ENCODE measurements at places on chromosomes 6 and 20. TPM values are rescaled to one million over a fixed set of nuclear protein-coding genes. Genes with fewer than 3 reads are reported as not detected.

Gene PLCB4
- total RNA-seq = 6.2 TPM

DNA sequence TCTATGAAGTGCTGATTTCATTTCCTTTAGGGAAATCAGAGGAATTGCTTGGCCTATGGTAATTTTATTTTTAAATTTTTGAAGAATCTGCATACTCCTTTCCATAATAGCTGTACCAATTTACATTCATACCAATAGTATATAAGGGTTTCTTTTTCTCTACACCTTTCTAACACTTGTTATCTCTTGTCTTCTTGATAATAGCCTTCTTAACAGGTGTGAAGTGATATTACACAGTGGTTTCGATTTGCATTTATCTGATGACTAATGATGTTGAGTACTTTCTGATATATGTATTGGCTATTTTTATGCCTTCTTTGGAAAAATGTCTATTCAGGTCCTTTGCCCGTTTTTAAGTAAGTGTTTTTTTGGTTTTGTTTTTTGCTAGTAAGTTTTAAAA lies 40.8 kb downstream of the SMAP1 start:
- H3K27me3 ChIP-seq = no peaks in the 10 kb centered on the region
- no peak overlapping the region for H3K4me3 ChIP-seq
- no peaks in the 10 kb centered on the region for H3K36me3 ChIP-seq
- H3K4me1 ChIP-seq = no peaks in the 10 kb centered on the region

DNA sequence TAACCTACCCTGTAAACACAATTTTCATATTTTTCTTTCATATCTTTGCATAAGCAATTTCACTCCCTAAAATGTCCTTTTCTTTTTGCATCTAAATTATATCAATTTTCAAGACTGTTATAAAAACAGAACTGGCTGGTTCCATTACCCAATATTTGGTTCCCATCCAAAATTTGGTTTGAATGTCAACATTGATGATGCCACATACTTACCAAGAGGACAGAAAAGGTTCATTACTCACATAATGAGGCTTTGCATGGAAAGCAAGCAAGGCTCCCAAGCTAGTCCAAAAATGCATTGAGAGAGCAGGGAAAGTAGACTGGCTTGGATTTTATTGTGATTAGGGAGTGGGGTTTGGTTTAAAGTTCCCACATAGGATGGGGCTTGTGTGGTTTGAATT lies 144.4 kb upstream of the AKIRIN2 start:
- H3K27ac ChIP-seq = no peak overlapping the region
- H3K4me1 ChIP-seq = no peaks in the 10 kb centered on the region
- no peaks in the 10 kb centered on the region for H3K27me3 ChIP-seq
- no peaks in the 10 kb centered on the region for H3K36me3 ChIP-seq
- DNase-seq = no peak

GRCh38 chr6:34239500-34239825 lies 2.8 kb downstream of the HMGA1 start:
- no peak overlapping the region for H3K27ac ChIP-seq
- H3K4me3 ChIP-seq = no peak overlapping the region
- peaks cover 56% of the 10 kb centered on the region for H3K4me1 ChIP-seq
- no peaks in the 10 kb centered on the region for H3K27me3 ChIP-seq
- H3K36me3 ChIP-seq = no peaks in the 10 kb centered on the region
- no peak for DNase-seq

Gene TREML1
- 0.87 TPM for total RNA-seq

DNA sequence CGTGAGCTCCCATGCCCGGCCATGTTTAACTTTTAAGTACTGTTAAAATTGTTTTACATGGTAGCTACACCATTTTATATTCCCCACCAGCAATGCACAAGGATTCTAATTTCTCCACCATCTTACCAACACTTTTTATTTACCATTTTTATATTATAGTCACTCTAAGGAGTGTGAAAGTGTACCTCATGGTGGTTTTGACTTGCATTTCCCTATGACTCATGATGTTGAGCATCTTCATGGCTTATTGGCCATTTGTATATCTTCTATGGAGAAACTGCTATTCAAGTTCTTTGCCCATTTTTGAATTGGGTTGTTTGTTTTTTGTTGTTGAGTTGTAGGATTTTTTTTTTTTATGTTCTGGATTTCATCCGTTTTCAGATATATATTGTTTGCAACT lies 15.6 kb upstream of the BPHL start:
- H3K27ac ChIP-seq = no peak overlapping the region
- H3K27me3 ChIP-seq = no peaks in the 10 kb centered on the region
- DNase-seq = no peak
- peaks cover 11% of the 10 kb centered on the region for H3K36me3 ChIP-seq

Gene OPRM1
- total RNA-seq = not detected

DNA sequence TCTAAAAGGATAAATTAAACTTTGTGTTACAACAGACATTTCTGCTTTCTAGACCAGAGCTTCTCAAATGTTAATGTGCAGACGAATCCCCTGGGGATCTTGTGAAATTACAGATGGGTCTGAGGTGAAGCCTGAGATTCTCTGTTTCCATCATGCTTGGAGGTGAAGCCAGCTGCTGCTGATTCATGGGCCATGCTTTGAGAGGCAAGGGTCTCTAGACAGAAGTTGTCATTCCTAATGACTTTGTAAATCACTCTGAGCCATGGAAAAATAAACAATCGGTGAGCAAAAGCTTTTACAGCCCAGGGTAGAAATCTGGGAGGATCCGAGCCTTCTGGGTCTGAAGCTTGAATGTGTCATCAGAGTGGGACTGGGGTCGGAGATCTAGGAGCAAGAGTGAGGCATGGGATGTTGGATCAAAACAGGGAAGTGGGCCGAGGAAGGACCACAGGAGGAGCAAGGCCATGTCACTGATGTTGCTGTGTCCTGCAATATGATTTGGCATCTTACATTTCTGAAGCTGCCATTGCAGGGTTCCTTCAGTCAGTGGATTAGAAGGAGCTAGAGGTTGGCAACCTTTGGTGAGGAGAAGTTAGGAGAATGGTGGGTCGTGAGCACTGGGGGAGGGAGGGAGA lies 77.3 kb downstream of the TRMT11 start:
- no peak overlapping the region for H3K27ac ChIP-seq
- H3K4me1 ChIP-seq = no peaks in the 10 kb centered on the region
- DNase-seq = no peak
- no peaks in the 10 kb centered on the region for H3K27me3 ChIP-seq
- no peaks in the 10 kb centered on the region for H3K36me3 ChIP-seq

DNA sequence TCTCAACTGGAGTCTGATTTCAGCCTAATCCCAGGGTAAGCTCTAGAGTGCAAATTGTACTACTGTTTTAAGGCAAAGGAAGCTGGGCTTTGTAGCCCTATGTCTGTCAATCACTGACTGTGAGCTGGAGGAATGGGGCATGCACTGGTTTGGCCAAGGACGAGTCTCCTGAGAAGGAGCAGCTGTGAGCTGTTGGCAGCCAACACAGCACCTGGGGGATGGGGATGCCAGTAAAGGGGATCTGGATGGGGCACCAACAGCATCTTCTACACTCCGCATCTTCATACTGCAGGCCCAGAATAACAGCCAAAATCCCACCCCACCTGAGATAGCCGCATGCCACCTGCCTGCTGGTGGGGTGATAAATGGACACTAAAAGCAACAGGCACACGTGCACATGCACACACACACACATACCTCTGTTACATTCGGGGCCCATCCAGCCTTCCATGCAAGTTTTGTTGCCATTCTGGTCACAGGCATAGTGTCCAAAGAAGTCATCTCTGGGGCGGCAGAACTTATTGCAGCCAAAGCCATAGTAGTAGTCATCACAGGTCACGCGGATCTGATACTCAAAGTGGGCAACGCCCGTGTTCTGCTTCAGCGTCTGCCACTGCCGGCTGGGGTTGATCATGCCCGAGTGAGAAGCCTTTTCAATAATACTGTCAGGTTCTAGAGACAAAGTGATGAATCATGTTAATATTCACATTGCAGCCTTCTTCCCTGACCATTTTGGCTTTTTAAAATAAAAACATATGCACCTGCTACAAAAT lies 15.6 kb downstream of the JAG1 start:
- H3K36me3 ChIP-seq = peaks cover 68% of the 10 kb centered on the region
- no peak overlapping the region for H3K27ac ChIP-seq
- H3K27me3 ChIP-seq = no peaks in the 10 kb centered on the region

DNA sequence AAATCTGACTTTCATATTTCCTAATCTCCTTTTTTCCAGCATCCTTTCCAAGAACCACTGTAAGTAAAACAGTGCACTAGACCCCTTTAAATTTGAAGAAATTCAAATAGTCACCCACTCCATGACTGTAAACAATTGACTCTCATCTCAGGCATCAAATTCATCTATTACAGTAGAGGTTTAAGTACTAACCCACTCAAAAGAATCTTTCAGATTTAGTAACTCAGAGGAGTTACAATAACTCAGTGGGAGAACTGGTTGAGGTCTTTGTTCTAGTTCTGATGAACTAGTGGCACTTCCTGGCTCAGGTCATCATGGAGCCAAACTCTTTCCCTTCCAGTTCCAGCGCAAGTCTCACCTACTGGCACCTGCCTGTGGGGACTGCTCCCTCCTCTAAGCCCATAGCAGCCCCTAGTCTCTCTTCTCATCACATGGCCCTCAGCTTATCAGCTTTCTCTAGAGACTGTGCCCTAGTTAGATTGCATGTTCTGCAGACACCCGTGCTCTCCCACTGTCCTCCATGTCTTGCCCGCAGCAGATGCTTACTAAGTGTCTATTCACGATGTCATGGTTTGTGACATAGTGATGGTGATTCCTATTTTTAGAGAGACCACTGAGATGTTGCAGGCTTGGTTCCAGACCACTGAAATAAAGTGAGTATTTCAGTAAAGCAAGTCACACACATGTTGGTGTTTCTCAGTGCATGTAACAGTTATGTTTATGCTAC lies 196.2 kb downstream of the TBC1D7 start:
- no peak overlapping the region for H3K4me3 ChIP-seq
- H3K4me1 ChIP-seq = no peaks in the 10 kb centered on the region
- no peak overlapping the region for H3K27ac ChIP-seq
- no peaks in the 10 kb centered on the region for H3K36me3 ChIP-seq
- no peak for DNase-seq
- no peaks in the 10 kb centered on the region for H3K27me3 ChIP-seq

GRCh38 chr6:22622351-22622750 lies 53.0 kb downstream of the HDGFL1 start:
- H3K36me3 ChIP-seq = no peaks in the 10 kb centered on the region
- H3K4me3 ChIP-seq = no peak overlapping the region
- no peaks in the 10 kb centered on the region for H3K4me1 ChIP-seq

Gene FOXF2
- total RNA-seq = 12.6 TPM

DNA sequence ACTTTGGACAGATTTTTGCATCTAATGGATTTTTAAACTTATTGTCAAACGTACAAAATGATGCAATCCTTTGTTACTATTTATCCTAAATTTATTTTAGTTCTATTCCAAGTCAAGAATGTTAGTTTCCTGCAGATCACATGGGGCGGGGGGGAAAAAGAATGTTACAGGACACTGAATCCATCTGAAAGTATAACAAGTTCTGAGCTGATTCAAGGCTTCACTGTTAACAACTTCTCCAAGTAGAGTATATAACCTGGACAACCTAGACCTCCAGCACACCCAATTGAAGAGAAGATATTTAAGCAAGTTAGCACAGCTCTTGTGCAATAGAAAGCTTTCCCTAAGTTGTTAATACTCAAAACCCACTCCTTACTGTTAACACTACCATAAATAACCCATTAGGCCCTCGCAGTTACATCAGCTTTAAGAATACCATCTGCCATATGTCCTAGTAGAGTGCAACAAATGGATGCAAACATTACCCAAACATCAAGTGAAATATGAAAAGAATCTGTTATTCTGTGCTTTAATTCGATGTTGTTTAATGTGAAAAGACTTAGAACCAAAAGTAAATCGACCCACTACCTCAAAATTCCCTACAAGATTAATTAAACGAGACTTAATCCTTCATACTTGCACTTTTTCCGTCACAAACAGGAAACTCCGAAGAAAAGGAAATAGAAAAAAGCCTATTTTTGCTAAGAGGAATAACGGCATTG lies 1.3 kb downstream of the SEC63 start:
- H3K4me3 ChIP-seq = peak overlapping the region; percentile 91
- peak overlapping the region; percentile 94 for H3K27ac ChIP-seq
- DNase-seq = peak; percentile 44
- peaks cover 40% of the 10 kb centered on the region for H3K4me1 ChIP-seq
- no peaks in the 10 kb centered on the region for H3K27me3 ChIP-seq

Gene DLK2
- 1.0 TPM for total RNA-seq

DNA sequence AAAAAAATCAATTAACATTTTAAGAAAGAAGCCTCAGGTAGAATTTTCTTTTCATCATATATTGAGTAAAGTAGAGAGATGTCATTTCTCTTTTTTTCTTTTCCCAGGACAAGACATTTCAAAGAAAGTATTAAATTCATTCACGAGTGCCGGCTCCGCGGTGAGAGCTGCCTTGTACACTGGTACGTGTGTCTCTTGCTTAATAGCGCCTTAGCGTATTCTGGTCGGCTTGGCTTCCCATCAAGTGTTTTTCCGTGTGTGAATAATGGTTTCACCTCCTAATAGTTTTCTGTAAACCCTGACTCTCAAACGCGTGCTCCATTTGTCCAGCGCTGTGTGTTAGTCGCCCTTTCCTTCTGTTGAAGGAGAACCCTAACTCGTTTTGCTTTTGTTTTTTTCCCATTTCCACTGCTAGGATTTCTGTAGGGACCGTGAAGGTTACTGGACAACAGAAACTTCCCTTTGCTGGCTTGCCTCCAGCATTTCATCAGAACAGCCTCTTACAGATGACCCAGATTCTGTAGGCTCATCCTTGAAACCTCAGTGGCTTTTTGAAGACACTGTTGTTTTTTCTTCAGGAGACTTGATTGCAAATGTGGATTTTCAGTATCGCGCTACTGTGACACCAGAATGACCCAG lies 45.7 kb upstream of the IRF4 start:
- no peaks in the 10 kb centered on the region for H3K27me3 ChIP-seq
- H3K27ac ChIP-seq = no peak overlapping the region
- H3K36me3 ChIP-seq = no peaks in the 10 kb centered on the region
- no peak for DNase-seq
- H3K4me3 ChIP-seq = no peak overlapping the region
- H3K4me1 ChIP-seq = peaks cover 7% of the 10 kb centered on the region

GRCh38 chr6:111922454-111923297 lies 49.4 kb upstream of the FYN start:
- no peaks in the 10 kb centered on the region for H3K36me3 ChIP-seq
- DNase-seq = no peak
- H3K27ac ChIP-seq = no peak overlapping the region

DNA sequence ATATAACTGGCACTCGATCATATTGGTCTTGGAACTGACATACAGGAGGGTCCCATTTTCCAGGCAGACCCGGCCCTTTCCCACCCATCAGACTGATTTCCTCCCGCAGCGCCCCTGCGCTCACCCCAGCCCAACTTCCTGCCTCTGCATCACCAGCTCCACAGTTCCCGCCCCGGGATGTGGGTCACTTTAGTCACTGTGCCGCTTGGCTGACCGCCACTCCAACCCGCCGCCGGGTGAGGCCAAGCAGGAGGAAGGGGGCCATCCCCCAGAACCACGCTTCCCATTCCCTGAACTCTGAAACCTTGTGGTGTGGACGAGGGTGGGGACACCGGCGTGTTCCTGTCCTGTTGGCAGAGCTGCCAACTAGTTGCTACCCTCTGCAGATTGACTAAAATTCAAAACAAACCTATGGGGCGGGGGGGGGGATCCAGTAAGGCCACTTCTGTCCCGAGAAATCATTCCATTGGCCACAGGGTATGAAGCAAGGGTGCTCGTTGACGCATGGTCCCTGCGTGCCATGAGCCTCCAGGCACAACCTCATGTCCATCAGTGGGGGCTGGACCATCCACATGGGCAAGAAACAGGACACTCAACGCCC lies 12.3 kb downstream of the TGM2 start:
- H3K4me3 ChIP-seq = no peak overlapping the region
- peak; percentile 92 for DNase-seq
- H3K27ac ChIP-seq = peak overlapping the region; percentile 74
- H3K4me1 ChIP-seq = peaks cover 89% of the 10 kb centered on the region
- H3K36me3 ChIP-seq = no peaks in the 10 kb centered on the region

All from left lung (tissue), 14 donors.